ENCODE measurements at places on chromosomes 6 and 20. TPM values are rescaled to one million over a fixed set of nuclear protein-coding genes. Genes with fewer than 3 reads are reported as not detected.
A peak's percentile ranks its signal among the peaks of the same experiment; 100 is the strongest.

DNA sequence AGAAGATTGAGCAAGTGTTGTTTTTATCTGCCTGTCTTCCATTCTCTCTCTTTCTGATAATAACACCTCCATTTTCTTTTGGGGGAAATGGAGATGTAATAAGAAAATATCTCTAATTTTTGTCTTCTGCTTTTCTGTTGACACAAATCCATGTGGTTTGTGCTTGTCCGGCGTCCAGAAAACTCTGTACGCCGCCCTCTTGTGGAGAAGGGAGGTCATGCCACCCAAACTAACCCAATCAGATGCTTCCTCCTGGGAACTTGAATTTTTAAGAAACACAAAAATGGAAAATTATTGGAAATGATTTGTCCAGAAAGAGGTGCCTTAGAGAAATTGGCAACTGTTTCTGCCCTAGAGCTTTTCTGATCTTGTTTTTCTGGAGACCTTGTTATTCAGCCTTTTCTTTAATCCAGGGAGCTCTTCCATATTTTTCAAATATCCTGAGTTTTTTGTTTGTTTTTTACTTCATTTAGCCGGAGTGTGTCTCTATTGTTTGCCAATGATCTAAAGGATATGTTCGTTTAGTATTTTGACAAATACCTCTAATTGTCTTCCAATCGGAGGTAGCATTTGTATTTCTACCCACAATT lies 17.8 kb upstream of the FNDC1 start:
- no peak overlapping the region for H3K4me3 ChIP-seq
- H3K27ac ChIP-seq, result no peak overlapping the region
- no peaks in the 10 kb centered on the region for H3K4me1 ChIP-seq
- H3K36me3 ChIP-seq, result no peaks in the 10 kb centered on the region

TMEM244 gene
- not detected for polyA plus RNA-seq

DNA sequence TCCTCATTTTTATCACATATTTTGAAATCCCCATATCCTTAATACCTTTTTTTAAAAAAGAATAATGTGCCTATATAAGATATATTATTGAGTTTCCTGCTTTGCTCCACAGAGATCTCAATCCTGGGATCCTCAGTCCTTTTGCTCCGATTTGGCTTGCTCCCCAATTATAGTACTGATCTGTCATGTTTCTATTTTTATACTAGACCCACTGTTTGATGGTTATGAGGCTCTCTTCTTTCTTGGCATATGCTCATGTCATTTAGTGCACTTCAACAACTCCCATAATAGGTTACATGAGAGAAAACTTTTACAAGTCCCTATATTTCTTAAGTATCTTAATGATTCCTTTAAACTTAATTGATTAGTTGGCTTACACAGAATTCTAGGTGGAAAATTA lies 958.5 kb upstream of the EPHA7 start:
- H3K27me3 ChIP-seq, result no peaks in the 10 kb centered on the region
- no peak for DNase-seq
- H3K27ac ChIP-seq, result no peak overlapping the region
- no peaks in the 10 kb centered on the region for H3K4me1 ChIP-seq
- no peaks in the 10 kb centered on the region for H3K36me3 ChIP-seq

SOBP gene
- 2.2 TPM for polyA plus RNA-seq

DNA sequence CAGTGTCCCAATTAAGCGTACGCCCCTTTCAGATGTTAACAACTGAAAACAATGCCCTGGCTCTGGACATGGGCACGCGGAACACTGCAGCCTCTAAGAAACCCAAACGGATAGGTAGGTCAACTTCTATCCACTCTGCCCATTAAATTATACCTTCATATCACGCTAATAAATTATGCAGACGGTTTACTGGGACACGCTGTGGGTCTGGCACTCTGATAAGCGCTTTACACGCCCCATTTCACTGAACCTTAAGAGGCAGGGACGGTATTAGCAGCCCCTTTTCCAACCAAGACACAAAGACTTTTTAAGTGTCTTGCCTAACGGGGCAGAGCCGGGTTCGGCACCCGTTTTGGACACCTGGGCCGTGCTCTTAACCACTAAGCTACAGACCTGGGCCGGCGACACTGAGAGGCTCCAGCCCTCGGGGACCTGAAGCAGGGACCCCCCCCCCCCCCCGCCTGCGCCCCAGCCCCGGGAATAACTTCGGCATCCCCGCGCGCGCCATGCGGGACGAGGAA lies 744 bp downstream of the STAU1 start:
- H3K36me3 ChIP-seq, result no peaks in the 10 kb centered on the region
- no peak for DNase-seq
- no peaks in the 10 kb centered on the region for H3K27me3 ChIP-seq
- peaks cover 32% of the 10 kb centered on the region for H3K4me1 ChIP-seq

SLC22A1 gene
- 12.9 TPM for polyA plus RNA-seq

- H3K4me3 ChIP-seq, result no peak overlapping the region
- no peak for DNase-seq
- no peak overlapping the region for H3K27ac ChIP-seq
- no peaks in the 10 kb centered on the region for H3K36me3 ChIP-seq
- H3K4me1 ChIP-seq, result peaks cover 11% of the 10 kb centered on the region
Measured at GRCh38 chr6:159053781-159054398, 9.1 kb upstream of the TAGAP start.

GRCh38 chr6:138007014-138007472 lies 100.2 kb downstream of the PERP start:
- no peaks in the 10 kb centered on the region for H3K27me3 ChIP-seq
- H3K36me3 ChIP-seq, result no peaks in the 10 kb centered on the region
- H3K4me1 ChIP-seq, result no peaks in the 10 kb centered on the region
- peak; percentile 26 for DNase-seq
- no peak overlapping the region for H3K27ac ChIP-seq

DNA sequence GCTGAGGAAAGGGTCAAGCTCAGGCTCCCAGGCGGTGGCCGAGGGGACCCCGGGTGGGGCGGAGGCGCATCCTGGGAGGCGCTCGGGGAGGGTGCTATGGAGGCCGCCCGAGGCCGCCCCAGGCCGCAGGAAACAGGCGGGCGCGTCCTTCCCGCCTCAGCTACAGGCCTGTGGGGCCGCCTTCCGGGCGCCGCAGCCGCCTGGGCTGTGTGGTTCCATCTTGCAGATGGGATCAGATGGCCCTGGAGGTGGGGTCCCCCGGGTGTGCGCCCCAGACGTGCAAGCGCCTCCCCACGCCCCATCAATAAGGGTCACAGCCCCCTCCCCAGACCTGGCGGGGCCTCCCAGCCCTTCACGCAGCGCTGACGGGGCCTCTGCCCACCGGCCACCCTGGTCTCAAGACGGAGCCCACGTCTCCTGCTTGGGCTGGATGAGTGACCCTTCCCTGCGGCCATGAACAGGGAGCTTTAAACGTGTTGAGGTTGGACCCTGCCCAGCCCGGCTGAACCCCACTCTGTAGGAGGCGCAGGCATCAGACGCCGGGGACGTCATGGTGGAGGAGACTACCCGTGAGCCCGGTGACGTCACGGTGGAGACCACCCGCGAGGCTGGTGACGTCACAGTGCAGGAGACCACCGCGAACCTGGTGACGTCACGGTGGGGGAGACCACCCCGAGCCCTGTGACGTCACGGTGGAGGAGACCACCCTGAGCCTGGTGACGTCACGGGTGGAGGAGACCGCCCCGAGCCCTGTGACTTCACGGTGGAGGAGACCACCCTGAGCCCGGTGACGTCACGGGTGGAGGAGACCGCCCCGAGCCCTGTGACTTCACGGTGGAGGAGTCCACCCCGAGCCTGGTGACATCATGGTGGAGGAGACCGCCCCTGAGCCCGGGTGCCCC lies 267.0 kb downstream of the DLL1 start:
- peaks cover 21% of the 10 kb centered on the region for H3K4me1 ChIP-seq
- DNase-seq, result no peak
- H3K36me3 ChIP-seq, result no peaks in the 10 kb centered on the region
- no peak overlapping the region for H3K27ac ChIP-seq

DNA sequence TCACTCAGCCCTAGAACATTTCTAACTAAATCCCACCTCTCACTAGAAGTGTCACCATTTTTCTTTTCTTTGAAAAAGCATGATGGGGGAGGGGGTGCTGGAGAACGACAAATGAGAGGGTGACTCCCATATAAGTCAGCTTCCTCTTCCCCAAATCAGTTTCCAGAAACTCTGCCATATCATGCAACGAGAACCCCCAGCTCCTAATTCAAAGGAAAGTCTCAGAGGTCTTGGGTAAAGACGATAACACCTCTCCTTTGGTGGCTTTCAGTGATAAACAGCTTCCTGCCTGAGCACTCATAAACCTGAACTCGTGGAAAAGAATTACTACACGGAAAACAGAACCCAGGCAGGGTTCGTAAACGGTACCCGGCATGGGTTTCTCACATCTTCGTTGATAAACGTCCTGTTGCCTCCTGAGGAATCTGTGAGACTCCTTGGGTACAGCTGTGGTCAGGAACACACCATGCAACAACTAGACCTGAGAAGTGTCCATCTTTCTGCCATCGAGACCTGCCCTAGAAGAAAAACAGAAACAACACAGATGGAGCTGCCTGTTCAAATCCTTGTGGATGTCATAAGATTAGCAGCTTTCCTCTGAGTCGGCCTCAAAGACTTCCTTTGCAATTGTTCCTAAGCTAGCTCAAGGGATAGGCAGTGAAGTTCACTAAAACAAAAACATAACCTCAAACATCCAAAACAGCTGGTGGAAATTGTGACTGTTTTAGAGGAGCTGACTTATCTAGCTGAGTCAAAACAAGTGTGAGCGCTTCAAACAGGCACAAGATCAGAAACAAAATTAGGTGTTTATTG lies 185.8 kb upstream of the PRDM1 start:
- DNase-seq, result no peak
- no peaks in the 10 kb centered on the region for H3K36me3 ChIP-seq
- no peak overlapping the region for H3K4me3 ChIP-seq
- no peak overlapping the region for H3K27ac ChIP-seq

NOTCH4 gene
- polyA plus RNA-seq, result 2.7 TPM

- no peak overlapping the region for H3K27ac ChIP-seq
- no peak overlapping the region for H3K4me3 ChIP-seq
- no peaks in the 10 kb centered on the region for H3K4me1 ChIP-seq
- no peak for DNase-seq
Measured at GRCh38 chr20:54598352-54598751, 123.0 kb downstream of the DOK5 start.

GRCh38 chr6:169956580-169956979 lies 205.2 kb downstream of the ERMARD start:
- H3K36me3 ChIP-seq, result no peaks in the 10 kb centered on the region
- H3K27ac ChIP-seq, result no peak overlapping the region
- no peak for DNase-seq
- H3K4me1 ChIP-seq, result no peaks in the 10 kb centered on the region
- no peak overlapping the region for H3K4me3 ChIP-seq
- H3K27me3 ChIP-seq, result no peaks in the 10 kb centered on the region

CFAP206 gene
- polyA plus RNA-seq, result not detected

SERPINB6 gene
- polyA plus RNA-seq, result 117 TPM

SLC13A3 gene
- 9.4 TPM for polyA plus RNA-seq
